ENCODE measurements at places on chromosomes 7 and 10. TPM values are rescaled to one million over a fixed set of nuclear protein-coding genes. Genes with fewer than 3 reads are reported as not detected.

The MMD2 gene
- total RNA-seq: not detected

The CHAT gene
- total RNA-seq: not detected

The AEBP1 gene
- total RNA-seq: 13.6 TPM

The PLA2G12B gene
- total RNA-seq: 0.27 TPM

The SH2D4B gene
- total RNA-seq: not detected

Measured in Right ventricle myocardium inferior (tissue), 1 donor.